ENCODE measurements at places on chromosomes 12 and 14.

DNA sequence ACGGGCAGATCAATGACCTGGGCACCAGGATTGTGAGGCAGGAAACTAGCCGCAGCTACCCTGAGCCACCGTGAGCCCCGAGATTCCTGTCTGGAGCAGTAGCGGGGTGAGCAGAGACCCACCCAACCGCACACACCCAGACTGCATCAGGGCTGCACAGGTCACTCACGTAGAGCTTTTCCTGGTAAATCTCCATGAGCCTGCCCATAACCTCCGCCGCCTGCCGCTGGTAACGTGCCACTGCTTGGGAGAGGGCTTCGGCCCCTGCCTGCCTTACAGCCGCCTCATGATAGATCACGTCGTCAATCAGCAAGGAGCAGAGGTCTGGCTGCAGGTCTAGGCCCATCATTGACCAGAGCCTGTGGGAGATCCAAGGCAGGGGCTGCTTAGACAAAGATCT lies 38.5 kb upstream of the RAB35 start:
- no peak for DNase-seq

- DNase-seq: no peak
These were observed 33.7 kb upstream of the NPAS3 start for GRCh38 chr14:32905013-32905412.

DNA sequence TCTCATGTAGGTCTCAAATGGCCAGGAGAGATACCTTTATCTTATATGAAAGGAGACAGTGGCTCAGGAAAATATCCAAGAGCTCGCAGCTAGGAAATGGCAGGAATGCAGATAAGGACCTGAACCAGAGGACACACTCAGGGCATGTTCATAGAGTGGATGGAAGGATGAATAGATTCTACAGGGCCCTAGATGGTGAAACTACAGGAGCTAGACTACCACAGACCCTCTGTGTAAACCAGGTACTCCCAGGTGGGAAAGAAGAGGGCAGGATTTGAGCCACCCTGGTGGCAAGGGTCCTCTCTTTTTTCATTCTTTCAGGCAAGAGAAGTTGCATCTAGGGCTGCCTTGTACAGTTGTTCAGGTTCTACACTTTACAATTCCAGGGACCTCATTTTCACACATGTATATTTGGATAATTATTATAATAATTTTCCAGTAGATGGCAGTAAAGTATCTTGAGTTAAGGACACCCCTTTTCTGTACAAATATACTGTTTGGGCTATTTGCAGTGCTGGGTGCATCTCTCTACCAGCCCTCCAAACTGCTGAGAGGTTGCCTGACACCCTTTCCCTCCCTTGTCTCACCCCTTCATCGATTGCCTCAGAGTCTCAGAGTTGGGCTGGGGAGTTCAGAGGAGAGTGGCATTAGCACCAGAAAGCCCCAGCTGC lies 10.5 kb upstream of the ZDHHC22 start:
- DNase-seq: peak; percentile 61

DNA sequence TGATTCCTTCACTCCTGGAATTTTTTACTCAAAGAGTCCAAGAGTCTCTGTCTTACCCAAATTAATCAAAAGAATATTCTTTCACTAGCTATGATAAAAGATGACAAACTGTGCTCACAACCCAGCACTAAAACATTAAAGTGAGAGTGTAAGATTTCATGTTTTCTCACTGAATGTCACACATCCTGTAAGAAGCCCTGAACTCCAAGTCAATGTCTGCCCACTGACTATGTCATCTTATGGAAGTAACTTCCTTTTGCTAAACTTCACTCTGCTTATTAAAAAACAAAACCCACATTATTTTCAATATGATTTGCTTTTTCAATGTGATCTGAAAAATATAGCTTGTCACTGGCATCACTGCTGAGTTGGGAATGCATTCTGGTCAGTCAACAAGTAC lies 15.6 kb downstream of the SPRING1 start:
- DNase-seq: no peak

- no peak for DNase-seq
These were observed 8.7 kb upstream of the BHLHE41 start for GRCh38 chr12:26133521-26133920.

DNA sequence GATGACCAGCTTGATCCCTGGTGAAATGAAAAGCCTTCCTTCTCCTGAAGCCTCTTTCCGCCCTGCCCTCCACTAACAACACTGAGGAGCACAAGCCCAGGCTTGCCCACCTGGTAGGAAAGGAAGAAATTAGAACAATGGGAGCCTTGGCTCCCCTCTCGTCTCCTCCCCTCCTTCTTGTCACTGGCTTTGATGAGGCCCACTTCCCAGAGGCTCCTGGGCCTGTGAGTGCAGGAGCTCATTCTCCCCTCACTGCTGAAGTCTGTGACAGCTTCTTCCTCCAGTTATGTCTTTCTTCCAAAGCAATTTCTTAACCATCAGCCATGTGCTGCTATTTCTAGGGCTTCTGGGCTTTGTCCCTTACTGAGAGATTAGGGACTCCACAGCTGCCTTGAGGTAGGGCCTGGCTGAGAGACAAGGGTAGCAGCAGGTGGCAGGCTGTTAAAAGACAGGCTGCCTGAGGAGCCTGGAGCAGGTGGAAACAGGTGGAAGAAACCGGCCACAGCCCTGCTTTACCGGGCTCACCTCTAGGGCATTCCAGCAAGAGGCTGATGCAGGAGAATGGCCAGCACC lies 53.6 kb upstream of the SRSF5 start:
- peak; percentile 79 for DNase-seq

DNA sequence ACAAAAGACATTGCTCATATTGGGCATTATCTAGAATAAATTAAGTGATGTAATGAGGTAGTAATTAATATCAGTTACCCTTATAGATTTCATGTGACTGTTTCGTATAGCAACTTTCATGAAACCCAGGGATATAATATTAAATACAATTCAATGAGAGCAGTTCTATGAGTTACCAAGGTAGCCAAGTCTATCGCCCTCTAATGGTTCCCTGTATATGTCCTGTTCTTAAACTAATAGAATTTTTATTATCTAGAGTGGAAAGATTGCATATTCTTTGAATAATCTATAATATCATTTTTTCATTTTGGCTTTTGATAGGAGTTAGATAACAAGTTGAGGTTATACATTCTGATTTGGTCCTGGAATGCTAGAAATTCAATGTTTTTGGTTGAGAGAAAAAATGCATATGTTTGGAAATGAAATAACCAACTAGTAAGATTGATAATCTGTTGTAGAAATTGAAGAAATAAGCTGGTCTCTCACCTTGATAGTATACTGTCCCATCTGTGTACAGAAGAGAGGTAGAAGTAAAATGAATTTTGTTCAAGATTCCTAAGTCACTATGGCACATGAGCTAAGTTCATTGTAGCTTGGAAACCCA lies 59.7 kb downstream of the SCFD1 start:
- DNase-seq: no peak

- DNase-seq: no peak
These were observed 1.6 kb downstream of the GMPR2 start for GRCh38 chr14:24234095-24235005.

GRCh38 chr14:80393766-80394165 lies 182.5 kb upstream of the DIO2 start:
- no peak for DNase-seq

GRCh38 chr12:53652366-53652765 lies 23.5 kb downstream of the ATP5MC2 start:
- no peak for DNase-seq

GRCh38 chr12:15719230-15719629 lies 70.0 kb downstream of the EPS8 start:
- peak; percentile 48 for DNase-seq

DNA sequence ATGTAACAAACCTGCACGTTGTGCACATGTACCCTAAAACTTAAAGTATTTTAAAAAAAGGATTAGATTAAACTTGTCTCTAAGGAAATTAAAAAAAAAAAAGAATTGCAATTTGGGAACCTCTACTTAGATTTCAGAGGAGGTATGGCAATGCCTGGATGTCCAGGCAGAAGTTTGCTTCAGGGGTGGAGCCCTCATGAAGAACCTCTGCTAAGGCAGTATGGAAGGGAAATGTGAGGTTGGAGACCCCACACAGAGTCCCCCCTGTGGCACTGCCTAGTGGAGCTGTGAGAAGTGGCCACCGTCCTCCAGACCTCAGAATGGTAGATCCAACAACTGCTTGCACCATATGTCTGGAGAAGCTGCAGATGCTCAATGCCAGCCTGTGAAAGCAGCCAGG lies 279.6 kb upstream of the CCDC196 start:
- DNase-seq: no peak

GRCh38 chr14:100532154-100532861 lies 54.9 kb downstream of the BEGAIN start:
- DNase-seq: no peak

GRCh38 chr14:33596211-33597080 lies 354.4 kb downstream of the EGLN3 start:
- no peak for DNase-seq

DNA sequence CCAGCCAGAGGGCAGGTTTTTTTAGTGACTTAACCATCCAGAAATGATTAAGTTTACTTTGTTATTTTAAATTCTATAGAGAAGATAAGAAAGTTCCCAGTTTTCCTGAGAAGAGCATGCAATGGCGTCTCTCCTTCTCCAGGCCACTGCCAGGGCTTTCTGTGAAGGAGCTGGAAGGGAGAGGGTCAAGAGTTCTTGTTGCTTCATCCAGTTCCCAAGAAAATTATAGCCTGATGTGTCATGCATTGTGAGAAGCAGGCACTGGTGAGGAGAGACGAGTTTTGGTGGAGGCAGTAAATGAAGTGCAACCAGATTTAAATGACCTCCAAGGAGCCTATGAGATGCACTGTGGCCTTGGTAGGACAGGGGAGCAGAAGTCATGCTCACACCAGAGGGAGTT lies 14.2 kb downstream of the ELK3 start:
- no peak for DNase-seq

DNA sequence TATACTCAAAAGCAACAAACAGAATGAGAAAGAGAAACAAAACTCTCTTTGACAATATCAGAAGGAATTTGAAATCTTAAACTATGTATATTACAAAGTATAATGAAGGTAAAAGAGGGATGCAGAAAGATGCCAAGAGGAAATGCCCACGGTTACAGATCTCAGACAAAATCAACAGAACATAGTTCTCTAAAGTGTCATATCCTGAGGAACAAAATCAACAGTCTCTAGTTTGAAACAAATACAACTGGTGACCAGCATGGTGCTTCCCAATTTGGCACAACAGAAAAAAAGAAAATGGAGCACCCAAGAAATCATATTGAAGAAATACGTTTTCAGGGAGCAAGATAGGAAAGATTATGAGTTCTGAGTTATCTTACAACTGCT lies 116.5 kb downstream of the METTL25 start:
- no peak for DNase-seq

DNA sequence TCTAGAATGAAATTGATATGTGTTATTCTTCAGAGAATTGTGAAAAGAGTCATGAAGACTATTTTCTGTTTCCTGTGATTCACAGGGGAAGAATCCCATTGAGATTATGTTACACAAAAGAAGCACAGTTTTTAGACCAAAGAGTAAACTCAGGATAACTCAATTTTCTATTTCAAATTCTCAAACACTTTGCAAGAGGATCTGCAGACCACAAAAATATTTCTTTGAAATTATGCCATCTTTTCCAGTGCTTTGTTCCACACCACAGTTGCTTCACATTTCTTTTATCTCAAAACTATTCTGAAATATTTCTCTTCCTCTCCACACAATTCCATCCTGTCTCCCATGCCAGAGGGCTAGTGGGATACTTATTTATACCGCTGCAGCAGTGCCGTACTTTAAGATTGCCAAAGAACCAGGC lies 188.9 kb upstream of the FOXG1 start:
- no peak for DNase-seq

- no peak for DNase-seq
These were observed 272.0 kb upstream of the SFSWAP start for GRCh38 chr12:131438881-131439280.

DNA sequence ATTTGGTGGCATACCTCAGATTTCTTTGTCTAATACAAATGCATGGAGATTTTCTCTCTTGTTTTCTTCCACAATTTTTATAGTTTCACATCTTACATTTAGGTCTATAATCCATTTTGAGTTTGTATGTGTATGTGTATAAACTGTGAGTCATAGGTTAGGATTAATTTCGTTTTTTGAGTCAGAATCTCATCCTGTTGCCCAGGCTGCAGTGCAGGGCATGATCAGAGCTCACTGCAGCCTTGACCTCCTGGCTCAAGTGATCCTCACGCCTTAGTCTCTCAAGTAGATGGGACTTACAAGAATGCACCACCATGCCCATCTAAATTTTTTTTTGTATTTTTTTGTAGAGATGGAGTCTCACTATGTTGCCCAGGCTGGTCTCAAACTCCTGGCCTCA lies 71.6 kb downstream of the OTOGL start:
- no peak for DNase-seq

- DNase-seq: no peak
These were observed 540 bp upstream of the CLEC2D start for GRCh38 chr12:9669019-9669326.

- DNase-seq: no peak
These were observed 116.0 kb upstream of the LRIG3 start for GRCh38 chr12:59036347-59036746.

DNA sequence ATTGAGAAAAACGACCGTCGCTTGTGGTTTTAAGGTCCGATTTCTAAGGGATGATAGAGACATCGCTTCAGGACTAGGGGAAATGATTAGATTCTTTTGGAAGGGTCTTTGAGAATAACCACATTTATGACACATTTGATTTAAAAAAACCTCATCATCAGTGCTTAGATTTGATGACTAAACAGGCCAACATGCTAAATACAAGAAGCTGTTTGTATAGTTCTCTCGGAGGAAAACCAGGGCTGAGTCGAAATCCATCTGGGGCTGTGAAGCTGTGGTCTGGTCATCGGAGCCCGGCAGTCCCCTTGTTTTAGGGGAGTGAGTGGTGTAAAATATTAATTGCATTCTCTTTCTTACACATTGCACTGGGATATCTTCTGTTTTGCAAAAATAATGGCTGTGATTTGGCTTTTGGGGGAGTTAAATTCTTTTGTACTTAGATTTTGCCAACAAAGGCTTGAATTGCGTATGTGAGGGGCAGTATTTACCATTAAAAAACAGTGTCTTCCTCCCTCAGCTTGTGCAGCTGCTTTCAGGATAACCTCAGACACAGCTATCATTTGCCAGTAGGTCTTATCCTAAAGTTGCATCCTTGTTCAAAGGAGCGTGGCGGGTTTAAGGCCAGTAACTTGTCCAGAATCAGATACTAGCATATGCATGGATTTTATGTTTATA lies 550 bp downstream of the GNG2 start:
- DNase-seq: no peak
